Effector CD4-positive, alpha-beta T cell (primary cell): ENCODE measurements at places on chromosomes 5 and 9.

- no peak for DNase-seq
These were observed 51.0 kb downstream of the IARS1 start for GRCh38 chr9:92242260-92243136.

GRCh38 chr5:147189109-147189424 is 45.8 kb upstream of the STK32A start:
- DNase-seq = no peak

DNA sequence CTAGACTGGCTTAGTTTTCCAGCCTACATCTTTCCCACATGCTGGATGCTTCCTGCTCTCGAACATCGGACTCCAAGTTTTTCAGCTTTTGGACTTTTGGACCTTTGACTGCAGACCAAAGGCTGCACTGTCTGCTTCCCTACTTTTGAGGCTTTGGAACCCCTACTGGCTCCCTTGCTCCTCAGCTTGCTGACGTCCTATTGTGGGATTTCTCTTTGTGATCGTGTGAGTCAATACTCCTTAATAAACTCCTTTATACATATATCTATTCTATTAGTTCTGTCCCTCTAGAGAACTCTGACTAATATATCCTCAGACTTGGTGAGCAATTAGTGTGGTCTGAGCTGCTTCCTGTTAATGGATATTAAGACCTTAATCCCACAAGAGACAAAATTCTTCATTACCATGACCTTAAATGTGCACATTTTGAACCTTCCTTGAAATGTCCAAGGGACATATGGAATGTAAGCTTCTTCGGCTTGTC is 752.9 kb downstream of the CDH18 start:
- DNase-seq = no peak

- DNase-seq = no peak
These were observed 391.5 kb downstream of the HTR1A start for GRCh38 chr5:63570752-63571151.

DNA sequence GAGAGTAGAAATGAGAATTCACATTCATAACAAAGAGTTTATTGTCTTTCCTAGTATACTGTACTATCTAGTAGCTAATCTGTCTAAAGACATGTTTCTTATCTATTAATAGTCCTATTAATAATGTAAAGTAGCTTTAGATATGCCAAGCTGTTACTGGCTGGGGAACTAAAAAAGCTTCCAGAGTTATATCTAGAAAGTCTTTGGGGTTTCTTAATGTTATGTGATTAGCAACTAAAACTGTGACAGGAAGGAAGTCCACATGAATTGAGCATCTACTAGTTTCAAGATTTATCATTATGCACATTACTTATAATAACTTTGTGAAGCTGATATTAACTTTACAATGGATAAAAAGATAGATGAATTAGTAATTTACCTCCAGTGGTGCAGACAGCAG is 122.7 kb upstream of the CDKN2B start:
- DNase-seq = no peak

DNA sequence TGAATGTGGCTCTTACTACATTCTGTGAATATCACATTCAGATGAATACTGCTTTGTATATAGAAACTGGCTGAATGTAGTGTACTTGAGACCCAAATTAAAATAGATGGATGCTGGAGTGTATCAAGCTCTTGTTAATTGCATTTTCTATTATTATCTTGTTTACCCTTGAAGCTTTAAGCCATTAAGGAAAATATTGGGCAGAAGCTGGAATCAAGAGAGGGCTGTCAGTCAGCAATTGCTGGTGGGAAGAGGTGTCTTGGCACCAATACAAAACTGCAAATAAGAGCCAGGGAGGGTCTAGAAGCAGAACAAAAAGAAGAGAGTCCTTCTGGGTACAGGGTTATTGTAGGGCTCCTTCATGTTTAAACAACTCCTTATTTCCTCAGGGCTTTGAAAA is 38.8 kb downstream of the MUSK start:
- no peak for DNase-seq

DNA sequence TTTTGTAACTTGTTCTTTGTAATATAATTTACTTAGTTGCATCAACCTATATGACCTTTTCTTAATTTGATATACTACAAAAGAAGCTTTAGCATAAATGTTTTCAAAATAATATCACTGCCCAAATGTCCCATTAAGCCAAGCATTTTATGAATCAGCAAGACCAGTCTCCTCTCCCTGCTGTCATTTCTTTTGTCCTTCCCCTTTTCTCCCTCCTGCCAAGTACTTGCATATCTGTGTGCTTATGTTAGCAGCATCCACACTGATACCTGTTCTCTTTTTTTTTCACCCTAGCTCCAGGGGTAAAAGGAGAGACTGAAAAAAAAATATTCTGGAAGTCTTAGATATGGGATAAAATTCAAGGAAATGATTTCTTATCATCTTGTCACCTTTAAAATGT is 69.7 kb downstream of the ZSWIM6 start:
- DNase-seq = no peak

- DNase-seq = no peak
These were observed 5.1 kb downstream of the NOXA1 start for GRCh38 chr9:137428311-137428630.

GRCh38 chr5:140637371-140638100 is 1.7 kb upstream of the TMCO6 start:
- no peak for DNase-seq

GRCh38 chr9:29160763-29161353 is 1587.6 kb upstream of the C9orf72 start:
- DNase-seq = no peak

- no peak for DNase-seq
These were observed 2.3 kb downstream of the SMIM33 start for GRCh38 chr5:139473105-139473504.

GRCh38 chr5:150653145-150653761 is 7.8 kb upstream of the MYOZ3 start:
- no peak for DNase-seq

DNA sequence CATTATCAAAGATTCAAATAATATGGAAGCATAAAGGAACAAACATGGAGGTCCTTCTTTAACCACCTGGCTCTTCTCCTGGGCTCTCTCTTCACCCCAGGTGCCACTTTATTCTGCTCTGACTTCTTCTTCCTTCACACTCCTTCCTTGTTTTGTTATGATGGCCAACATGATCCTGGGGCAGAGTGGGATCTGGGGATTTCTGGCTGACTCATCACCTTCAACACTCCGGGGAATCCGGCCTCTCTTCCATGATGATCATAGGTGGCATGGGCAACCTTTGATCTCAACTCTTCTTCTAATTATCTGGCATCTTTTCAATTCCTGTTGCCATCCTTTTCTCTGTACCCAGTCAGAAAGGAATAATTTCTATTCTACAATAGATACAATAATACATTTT is 62.1 kb upstream of the TRPC7 start:
- DNase-seq = no peak

DNA sequence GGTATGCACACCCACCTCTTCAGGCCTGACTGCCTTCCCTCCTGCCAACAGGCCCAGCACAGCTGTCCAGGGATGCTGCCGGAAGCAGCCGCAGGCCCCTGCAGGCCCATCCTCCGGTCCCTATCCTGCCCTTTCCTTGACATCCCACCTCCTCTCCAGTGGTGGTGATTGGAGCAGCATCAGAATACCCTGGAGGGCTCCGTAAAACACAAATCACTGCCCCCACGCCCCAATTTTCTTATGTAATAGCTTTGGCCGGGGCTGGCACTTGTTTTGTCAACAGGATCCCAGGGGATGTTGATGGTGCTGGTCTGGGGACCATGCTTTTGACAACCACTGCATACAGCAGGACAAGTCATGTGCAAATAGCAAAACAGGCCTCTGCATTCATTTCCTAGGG is 274.5 kb downstream of the GADD45G start:
- DNase-seq = no peak

GRCh38 chr5:149860801-149861322 is 83.7 kb downstream of the PDE6A start:
- DNase-seq = no peak

GRCh38 chr9:37010180-37010579 is 23.9 kb downstream of the PAX5 start:
- DNase-seq = no peak

GRCh38 chr5:108762660-108763059 is 15.0 kb downstream of the FER start:
- DNase-seq = no peak

GRCh38 chr5:134092875-134093274 is 21.6 kb upstream of the TCF7 start:
- DNase-seq = no peak

DNA sequence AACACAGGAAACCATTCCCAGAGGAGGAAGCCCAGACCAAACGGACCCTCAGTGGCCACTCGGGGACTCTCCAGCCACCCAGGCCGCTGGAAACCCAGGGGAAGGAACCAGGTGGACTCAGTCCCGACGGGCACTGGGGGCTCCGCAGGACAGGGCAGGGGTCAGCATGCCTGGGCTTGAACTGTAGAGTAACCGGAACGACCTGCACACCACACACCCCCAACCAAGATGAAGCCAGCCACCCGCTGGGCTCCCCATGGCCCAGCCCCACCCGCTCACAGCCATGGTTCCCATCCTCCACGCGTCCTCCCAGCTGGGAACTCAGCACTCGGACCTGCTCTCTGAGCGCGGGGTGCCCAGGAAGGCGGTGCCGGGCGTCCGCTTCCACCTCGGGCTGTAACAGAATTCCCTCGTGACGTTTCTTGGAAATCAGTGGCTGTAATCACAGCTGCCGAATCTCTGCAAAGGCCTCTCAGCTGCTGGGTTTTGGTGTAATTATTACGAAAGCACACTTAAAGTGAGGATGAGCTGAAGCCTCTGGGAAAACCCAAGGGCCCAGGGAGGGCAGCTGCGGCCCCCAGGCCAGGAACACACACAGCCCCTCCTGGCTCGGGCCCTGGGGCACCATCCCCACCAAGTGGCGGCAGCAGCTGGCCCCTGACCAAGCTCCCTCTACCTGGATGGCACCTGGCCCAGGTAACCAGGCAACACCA is 13.8 kb downstream of the NACC2 start:
- no peak for DNase-seq

GRCh38 chr9:125325826-125326225 is 64.2 kb downstream of the GAPVD1 start:
- DNase-seq = no peak

DNA sequence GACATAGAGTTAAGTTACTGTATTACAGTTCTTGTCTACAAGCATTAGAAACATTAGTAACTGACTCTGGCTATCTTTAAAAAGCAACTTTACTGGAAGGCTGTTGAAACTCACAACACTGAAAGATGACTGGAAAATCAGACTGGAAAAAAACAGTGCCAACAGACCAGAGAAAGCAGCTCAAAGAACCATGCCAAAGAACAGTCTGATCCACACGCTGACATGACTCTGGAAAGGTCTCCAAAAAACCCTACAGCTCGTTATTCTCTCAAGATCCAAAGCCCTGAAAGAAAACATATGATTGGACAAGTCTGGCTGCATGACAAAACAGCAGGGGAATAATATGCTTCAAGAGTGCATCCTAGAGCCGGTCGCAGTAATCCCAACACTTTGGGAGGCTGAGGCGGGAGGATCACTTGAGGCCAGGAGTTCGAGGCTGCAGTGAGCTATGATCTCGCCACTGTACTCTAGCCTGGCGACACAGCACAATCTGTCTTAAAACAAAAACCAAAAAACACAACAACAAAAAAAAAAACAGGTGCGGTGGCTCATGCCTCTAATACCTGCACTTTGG is 5.6 kb downstream of the GOLPH3 start:
- DNase-seq = no peak

DNA sequence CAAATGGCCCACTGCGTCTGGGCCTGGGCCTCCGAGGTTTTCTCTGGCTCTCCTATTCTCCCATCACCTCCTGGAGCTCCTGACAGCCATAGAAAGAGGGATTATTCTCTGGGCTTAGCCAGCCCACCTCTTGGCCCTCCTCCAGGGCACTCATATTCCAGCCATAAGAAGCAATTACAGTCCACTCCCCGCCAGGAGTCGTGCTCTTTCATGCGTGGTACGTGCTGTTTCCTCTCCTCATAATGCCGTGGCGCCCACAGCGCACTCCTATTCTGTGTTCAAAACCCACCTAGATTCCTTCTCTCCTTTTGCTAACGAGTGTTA is 240.8 kb upstream of the ZNF462 start:
- no peak for DNase-seq

GRCh38 chr5:151469992-151470391 is 22.6 kb downstream of the SLC36A1 start:
- no peak for DNase-seq

DNA sequence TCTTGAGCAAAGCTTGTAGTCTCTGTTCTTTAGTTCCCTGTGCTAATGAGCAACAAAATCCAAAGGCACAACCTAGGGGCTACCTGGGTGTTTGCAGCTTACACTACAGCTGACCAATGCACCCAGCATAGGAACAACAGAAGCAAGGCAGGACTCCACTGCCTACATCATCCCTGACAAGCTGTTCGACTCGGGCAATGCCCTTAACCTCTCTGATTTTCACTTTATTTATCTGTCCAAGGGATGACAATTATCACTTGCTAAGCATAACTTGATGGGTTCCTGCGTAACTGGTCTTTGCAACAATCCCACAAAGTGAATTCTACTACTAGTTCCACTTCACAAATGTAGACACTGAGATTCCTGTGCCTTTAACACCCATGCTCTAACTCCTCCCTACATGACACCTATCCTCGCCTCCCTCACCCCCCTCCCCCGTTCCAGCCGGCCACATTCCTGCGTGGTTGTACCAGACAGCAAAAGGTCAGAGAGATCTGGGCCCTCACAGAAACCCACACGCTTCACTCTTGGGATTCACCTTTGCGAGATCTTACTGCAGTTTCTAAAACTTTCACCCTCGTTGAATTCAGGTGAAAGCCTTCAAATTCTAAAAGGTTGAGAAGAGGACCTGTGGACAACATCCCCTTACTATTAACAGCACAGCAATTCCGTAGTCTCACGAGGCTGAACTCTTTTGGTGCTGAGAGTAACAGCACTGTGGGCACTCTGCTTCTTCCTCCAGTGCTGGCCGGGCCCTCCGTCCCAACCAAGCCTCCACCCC is 995 bp downstream of the IPPK start:
- no peak for DNase-seq

- DNase-seq = no peak
These were observed 466.6 kb upstream of the DAB2 start for GRCh38 chr5:39891376-39891775.

GRCh38 chr5:159405611-159406031 is 75.3 kb upstream of the IL12B start:
- DNase-seq = no peak

DNA sequence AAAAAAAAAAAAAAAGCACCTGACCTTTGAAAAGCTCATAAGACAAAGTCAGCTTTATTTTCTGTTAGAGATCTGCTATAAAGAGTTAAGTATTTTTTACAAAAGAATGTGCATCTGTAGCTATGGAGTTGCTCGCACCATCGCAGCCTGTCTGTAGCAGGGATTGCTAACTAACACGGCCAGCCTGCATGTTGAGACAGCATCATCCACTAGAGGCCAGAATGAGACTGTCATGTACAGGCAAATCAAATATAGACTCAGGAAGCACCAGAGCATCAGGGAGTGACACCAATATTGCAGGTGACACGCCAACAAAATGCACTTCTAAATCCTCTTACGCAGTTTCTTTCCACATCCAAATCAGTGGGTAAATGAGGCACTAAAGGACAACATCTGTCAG is 136.3 kb upstream of the RASEF start:
- DNase-seq = no peak

DNA sequence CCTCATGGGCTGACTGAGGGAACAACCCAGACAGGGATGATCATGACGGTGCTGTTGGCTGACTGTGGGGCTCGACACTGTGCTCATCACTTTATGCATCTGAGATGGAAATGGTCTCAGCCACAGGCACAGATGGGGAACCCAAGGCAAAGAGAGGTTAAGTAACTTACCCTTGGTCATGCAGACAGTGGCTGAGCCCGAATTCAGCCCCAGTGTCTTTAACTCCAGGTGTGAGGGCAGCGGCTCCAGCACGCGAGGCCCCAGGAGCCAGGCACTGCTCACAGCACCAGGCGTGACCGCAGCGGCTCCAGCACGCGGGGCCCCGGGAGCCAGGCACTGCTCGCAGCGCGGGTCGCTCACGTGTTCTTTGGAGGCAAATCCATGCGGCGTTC is 45.3 kb upstream of the FCN1 start:
- no peak for DNase-seq
